Activated CD4-positive, alpha-beta memory T cell treated with anti-CD3 and anti-CD28 coated beads, Interleukin-2, amount 10 ng/mL, durations not matched to agents 7 days and 5 days (primary cell): ENCODE measurements at places on chromosomes 2 and 18. TPM values are rescaled to one million over a fixed set of nuclear protein-coding genes. Genes with fewer than 3 reads are reported as not detected.

- H3K27ac ChIP-seq: no peak overlapping the region
- no peak overlapping the region for H3K4me3 ChIP-seq
- H3K27me3 ChIP-seq: peaks cover 1% of the 10 kb centered on the region
- DNase-seq: peak; percentile 40
These were observed 54.1 kb upstream of the HS6ST1 start for GRCh38 chr2:128372621-128373341.

The PROC gene
- total RNA-seq: not detected

- peaks cover 15% of the 10 kb centered on the region for H3K36me3 ChIP-seq
- H3K4me1 ChIP-seq: peaks cover 45% of the 10 kb centered on the region
- H3K4me3 ChIP-seq: no peak overlapping the region
- no peak overlapping the region for H3K27ac ChIP-seq
These were observed 50.2 kb upstream of the EML4 start for GRCh38 chr2:42118754-42119569.

- H3K4me1 ChIP-seq: peaks cover 17% of the 10 kb centered on the region
- H3K27me3 ChIP-seq: no peaks in the 10 kb centered on the region
- peaks cover 18% of the 10 kb centered on the region for H3K36me3 ChIP-seq
- H3K27ac ChIP-seq: no peak overlapping the region
These were observed 111.2 kb upstream of the NOSTRIN start for GRCh38 chr2:168691221-168691620.

The TSGA10 gene
- total RNA-seq: 5.4 TPM
